Aorta (tissue), 5 donors: ENCODE measurements at places on chromosomes 5 and 9. TPM values are rescaled to one million over a fixed set of nuclear protein-coding genes. Genes with fewer than 3 reads are reported as not detected.
A peak's percentile ranks its signal among the peaks of the same experiment; 100 is the strongest.

Gene OR1L1
- not detected for total RNA-seq

DNA sequence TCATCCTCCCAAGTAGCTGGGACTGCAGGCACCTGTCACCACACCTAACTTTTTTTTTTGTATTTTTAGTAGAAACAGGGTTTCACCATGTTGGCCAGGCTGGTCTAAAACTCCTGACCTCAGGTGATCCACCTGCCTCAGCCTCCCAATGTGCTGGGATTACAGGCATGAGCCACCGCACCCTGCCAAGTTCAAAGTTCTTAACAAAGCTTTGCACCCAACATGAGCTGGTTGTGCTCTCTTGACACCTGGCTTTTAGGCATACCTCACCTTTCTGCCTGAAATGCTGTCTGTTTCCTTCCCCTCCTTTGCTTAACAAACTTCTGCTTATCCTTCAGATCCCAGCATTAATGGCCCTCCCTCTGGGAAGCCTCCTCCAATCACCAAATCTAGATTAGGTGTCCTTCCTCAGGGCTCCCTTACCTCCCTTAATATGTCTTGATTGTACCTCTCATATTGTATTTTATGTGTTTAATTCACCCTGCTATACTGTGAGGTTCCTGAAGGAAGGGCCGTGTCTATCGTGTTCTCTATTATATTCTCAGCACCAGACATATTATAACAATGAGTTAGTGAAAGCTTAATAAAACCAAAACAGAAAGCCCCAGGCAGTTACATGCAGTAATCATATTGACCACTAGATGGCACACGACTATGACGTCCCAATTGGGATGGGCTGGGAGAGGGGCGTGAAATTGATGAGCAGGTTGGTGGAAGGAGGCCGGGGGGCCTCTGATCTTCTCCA, 62.9 kb upstream of the PPARGC1B start:
- no peaks in the 10 kb centered on the region for H3K27me3 ChIP-seq
- peak; percentile 38 for DNase-seq
- no peaks in the 10 kb centered on the region for H3K4me1 ChIP-seq
- H3K27ac ChIP-seq = no peak overlapping the region
- no peaks in the 10 kb centered on the region for H3K36me3 ChIP-seq
- no peak overlapping the region for H3K4me3 ChIP-seq

- no peaks in the 10 kb centered on the region for H3K36me3 ChIP-seq
- no peak overlapping the region for H3K27ac ChIP-seq
- DNase-seq = no peak
- H3K4me3 ChIP-seq = no peak overlapping the region
These were observed 61.6 kb downstream of the ANXA1 start for GRCh38 chr9:73213300-73213699.

Gene CCL27
- not detected for total RNA-seq

Gene MSMP
- 2.0 TPM for total RNA-seq
